ENCODE measurements at places on chromosomes 4 and X.
A peak's percentile ranks its signal among the peaks of the same experiment; 100 is the strongest.

- no peak for DNase-seq
These were observed 131.6 kb upstream of the TENM3 start for GRCh38 chr4:182111586-182111985.

DNA sequence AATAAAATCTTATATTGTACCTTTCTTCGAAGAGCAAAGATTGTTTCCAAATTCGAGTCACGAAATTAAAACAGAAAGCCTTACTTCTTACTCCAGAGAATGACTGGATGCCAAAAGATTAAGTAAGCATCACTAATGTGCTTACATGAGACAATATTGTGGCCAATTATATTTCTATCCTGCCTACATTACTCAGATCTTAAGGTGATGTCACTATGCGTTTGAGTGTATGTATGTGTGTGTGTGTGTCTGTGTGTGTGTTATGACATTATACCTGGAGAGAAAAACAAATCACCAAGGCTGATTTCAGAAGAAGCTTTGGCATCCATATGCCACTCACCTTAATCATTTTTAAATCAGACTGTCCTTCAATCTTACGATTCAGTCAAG lies 556.3 kb downstream of the PPARGC1A start:
- DNase-seq: peak; percentile 1

DNA sequence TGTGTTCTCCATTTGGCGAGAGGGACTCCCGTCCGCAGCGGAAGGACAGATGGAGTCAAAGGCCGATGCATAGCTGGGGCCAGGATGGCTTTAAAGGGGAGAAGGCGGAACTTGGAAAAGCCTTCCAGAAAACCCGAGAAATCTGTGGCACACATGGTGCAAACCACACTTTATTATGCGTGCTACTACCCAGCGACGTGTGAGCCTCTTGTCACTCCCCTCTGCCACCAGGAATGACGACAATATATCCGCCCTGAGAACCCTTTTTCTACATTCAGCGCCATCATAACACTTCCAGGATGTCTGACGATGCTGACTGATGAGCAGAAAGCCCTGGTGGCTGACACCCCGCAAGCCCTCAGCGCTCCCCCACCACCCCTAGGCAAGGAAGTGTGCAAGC lies 689 bp upstream of the DCHS2 start:
- DNase-seq: no peak

GRCh38 chr4:40323866-40324265 lies 11.3 kb upstream of the CHRNA9 start:
- DNase-seq: no peak

- DNase-seq: no peak
These were observed 2073.8 kb upstream of the TENM3 start for GRCh38 chr4:180169394-180169793.

- DNase-seq: no peak
These were observed 613.1 kb upstream of the HS3ST1 start for GRCh38 chr4:12041828-12042227.

DNA sequence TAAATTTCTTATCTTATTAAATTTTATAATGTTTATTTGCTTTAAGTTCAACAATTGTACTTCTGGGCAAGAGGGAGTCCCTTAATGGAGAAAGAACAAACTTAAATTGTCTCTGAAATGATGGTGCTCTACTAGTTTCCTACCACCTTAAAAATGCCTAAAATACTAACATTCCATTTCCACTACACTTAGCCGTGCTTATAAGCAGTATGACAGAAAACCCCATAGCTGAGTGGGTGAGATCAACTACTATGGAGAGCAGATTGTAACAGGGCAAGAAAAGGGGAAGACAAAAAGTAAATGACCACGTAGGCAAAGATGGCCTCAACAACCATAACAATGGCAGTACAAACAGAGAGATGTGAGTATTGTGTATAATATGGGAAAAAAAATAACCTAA lies 35.0 kb downstream of the RFC1 start:
- DNase-seq: no peak

DNA sequence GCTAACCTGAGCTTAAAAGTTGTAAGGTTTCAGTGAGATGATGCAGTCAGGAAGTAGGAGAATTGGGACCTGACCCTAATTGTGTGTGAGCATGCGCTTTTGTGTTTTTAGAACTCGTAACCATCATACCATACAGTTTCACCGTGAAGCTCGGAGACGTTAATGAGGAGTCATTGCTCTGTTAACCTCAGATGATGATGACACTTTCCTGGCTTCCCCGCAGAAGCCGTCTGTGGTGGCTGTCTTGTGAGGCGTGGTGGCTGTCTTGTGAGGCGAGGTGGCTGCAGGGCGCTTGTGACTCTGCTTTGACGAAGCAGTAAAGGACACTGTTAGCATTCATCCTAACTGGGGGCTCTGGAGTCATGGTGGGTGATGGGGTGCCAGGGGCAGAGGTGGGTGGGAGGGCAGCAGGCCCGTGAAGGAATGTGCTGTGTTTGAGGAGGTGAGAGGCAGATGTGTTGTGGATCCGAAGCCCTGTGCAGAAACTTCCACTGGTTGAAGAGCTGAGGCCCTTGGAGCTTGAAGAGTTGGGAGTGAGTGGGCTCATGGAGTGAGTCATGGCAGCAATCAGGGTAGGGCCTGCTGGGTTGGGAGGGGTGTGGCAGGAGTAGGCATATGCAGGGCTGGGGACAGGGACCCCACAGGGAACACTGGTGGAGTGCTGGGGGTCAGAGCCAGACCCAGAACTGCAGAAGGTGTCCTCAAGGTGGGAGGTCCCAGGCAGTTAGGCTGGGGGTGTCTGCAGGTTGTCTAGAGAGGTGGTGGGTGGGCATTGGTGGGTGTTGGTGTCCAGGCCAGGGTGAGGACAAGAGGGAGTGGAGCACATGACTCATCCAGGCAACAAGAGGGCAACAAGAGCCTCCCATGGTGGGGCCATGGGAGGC lies 57.4 kb downstream of the NSD2 start:
- DNase-seq: no peak

DNA sequence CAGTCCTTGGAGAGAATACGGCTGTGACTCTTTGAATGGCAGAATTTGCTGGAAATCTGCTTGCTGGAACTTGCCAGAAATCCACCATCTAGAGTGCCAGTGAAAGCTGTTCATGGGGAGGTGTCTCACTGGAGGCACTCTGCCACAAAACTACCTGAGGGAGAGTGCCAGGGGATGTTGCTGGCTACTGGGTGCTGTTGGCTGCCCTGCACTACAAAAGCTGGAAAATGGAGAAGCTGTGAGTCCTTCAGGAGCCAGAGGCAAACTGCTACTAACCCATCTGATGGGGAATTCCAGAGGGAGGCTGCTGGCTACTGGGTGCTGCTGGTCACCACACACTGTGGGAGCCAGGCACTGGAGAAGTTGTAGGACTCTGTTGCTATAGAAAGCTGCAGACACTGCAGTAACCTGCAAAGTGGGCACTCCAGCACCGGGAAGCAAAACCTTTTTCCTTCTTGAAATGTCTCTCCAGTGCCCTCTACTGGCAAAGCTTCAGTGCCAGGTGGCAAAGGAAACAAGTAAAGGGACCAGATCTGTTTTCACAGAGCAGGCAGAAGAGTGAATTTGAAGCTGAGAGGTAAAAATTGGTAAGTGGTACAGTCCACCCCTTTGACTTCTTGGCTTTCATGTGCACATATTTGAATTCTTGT lies 47.8 kb upstream of the HSD17B10 start:
- peak; percentile 13 for DNase-seq

- no peak for DNase-seq
These were observed 354.1 kb downstream of the CHIC1 start for GRCh38 chrX:73916931-73917667.

- peak; percentile 98 for DNase-seq
These were observed at the start of gene AKAP17A for GRCh38 chrX:1591102-1591862. Gene AKAP17A (plus strand): TSS chrX:1591604. CDS start chrX:1593463, 1,859 bp downstream.

DNA sequence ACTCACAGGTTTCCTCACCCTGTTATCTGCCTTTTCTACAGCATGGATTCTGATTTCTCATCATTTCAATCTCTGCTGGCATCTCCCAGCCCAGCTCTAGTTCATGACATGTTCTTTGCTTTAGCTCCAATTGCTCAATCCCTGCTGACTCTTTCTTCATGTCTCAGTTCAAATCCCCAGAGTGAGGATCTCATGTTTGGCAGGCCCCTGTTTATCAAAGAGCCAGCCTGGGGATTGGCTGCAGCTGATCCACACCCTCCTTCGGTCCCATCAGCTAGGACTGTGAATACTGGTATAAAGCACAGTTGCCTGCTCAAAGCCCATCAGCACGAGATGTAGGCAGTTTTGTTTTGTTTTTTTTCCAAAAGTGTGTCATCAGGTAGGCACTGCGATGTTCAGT lies 14.4 kb upstream of the CC2D2A start:
- DNase-seq: no peak

DNA sequence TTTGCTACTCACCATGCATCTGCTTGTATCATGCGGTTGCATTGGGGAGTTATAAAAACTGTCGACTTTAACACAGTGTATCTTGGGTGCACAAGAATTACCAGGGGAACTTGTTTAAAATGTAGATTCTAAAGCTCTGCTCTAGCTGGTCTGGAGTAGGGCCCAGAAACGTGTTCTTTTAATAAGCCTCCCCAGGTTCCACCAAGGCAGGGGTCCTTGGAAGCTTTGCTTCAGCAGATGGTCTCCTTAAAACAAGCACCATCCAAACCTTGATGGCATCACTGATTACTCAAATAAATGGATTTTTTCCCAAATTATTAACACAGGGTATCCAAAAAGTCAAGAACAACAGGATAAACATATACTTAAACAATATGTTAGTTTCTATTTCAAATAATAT lies 120.2 kb upstream of the NDP start:
- DNase-seq: no peak

DNA sequence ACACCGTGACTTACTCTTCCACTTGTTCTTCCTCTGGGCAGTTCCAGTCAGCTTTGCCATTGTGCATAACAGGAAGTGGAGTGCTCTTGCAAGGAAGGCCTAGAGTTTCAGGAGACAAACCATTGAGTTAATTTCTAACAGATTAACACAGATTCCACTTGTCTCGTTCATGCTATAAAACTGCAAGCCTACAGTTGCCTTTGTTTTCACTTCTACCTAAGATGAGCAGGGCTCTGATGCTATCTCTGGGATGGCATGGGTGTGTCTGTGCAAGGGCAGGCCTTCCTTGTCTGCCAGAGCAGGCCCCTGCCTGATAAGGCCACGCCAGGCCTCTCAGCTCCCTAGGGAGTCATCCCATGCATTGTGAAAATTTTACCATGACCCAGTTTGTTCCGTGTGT lies 67.7 kb upstream of the PGRMC2 start:
- no peak for DNase-seq

GRCh38 chrX:154655786-154656185 lies 2.4 kb upstream of the CTAG2 start:
- no peak for DNase-seq

GRCh38 chr4:118340109-118340508 lies 12.7 kb downstream of the PRSS12 start:
- DNase-seq: no peak

- DNase-seq: no peak
These were observed 33.1 kb downstream of the DCTD start for GRCh38 chr4:182884040-182884439.

DNA sequence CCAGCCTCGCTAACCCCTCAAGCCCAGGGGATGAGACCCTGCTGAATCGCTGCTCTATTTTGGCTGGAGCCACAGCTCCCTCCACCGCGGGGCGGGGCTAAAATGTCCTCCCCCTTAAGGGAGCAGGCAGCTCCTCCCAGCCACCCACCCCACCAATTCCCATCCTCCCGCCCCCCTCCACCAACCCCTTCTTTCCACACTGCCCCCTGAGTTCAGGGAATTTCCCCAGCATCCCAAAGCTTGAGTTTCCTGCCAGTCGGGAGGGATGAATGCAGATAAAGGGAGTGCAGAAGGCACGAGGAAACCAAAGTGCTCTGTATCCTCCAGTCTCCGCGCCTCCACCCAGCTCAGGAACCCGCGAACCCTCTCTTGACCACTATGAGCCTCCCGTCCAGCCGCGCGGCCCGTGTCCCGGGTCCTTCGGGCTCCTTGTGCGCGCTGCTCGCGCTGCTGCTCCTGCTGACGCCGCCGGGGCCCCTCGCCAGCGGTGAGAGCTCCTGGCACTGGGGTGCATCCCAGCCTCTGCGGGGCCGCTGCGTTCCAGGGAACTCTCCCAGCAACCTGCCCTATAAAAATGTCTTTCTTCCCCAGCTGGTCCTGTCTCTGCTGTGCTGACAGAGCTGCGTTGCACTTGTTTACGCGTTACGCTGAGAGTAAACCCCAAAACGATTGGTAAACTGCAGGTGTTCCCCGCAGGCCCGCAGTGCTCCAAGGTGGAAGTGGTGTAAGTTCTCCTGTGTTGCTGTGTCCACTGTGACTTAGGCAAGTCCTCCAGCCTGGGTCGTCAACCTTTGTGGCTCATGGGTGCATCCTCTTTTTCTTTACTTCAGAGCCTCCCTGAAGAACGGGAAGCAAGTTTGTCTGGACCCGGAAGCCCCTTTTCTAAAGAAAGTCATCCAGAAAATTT lies at the start of gene CXCL6:
Gene CXCL6, plus strand, starts transcription at position 306 of the 907 bp plus-strand sequence. Its CDS starts 73 bp downstream, at position 379.
- DNase-seq: no peak

DNA sequence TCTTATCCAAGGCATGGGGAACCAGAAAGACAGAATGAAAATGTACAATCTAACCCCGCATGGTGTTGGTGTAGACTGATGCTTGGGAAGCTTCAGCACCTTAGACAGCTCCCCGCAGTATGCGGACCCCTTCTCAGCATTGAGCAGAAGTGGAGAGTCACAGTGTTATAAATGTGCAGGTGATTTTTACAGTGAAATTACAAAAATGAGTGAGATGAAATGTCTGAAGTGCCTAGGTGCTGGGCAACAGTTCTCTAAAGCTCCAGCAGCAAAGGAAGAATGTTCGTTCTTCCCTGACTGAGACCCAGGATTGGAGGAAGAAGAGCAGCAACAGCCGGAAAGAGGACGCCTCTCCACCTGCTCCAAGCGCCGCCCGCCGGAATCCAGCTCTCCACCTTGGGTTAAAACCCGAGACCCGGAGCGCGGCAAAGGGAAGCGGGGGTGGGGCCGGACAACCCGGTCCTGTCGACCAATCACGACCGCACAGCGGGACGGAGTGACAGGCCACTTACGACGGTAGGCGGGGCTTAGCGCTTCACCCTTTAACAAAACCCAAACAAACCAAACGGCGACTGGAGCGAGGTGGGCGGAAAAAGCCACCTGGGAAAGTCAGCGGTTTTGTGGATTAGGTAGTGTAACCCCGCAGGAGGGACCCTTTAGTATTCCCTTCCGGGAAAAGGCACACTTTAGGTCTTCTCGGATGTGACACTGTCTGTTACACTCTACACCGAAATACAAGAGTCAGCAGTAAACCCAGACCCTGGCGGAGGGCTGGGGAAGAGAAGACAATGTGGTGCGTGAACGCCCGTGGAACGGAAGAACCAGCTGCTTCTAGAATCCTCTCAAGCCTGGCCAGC lies at the start of gene GLRA3:
Gene GLRA3, minus strand, starts transcription at position 403 of the 857 bp plus-strand sequence. CDS start 436 bp downstream, outside the sequence.
- no peak for DNase-seq

DNA sequence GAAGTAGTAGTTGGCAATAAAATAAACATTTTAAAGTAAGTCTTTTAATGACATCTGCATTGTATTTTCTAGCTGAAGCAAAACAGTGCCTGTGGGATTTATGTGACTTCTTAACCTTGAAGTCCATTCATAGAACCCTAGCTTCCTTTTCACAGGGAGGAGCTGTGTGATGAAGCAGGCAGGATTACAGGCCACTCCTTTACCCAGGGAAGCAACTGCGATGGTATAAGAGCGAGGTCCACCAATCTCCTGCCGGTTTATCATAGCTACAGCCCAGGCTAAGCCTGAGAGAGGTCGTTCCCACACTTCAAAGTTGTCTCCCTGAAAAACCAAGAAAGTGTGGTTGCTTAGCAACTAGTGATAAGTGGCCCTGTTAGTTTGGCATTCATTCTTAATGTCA lies 7.0 kb downstream of the RPL36A start:
- no peak for DNase-seq

GRCh38 chrX:51737091-51737490 lies 6.2 kb upstream of the GSPT2 start:
- DNase-seq: no peak
